ENCODE measurements at places on chromosomes 7 and 10.

DNA sequence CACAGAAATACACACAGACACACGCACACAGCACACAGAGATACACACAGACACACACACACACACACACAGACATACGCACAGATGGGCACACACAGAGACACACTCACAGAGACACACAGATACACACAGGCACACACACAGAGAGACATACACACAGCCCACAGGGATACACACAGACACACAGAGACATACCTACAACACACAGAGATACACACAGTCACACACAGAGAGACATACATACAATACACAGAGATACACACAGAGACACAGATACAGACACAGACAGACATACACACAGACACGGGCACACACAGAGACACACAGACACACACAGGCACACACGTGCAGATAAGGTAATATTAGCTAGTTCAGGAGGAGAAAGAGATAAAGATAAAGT, 76.9 kb downstream of the EGFR start:
- DNase-seq: no peak

- no peak for DNase-seq
Observed at GRCh38 chr7:26616235-26616634, 248.2 kb downstream of the SKAP2 start.

- no peak for DNase-seq
Observed at GRCh38 chr10:52128056-52128683, 185.9 kb upstream of the DKK1 start.

DNA sequence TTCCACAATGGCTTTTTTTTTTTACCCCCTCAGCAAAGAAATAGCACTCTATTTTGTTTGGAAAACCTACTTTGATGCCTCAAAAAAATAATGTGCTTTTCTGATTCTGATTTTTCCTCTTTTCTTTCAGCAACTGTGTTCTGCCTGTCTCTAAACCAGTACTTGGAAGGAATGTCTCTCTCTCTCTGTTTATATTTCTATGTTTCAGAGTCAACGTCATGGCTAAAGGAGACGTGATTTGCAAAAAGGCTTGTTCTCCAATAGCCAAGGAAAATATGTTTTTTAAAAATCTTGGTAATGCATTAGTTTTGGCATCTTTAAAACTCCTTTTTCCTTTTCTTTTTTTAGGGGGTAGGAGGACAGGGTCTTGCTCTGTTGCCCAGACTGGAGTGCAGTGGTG, 56.0 kb upstream of the SDK1 start:
- no peak for DNase-seq

DNA sequence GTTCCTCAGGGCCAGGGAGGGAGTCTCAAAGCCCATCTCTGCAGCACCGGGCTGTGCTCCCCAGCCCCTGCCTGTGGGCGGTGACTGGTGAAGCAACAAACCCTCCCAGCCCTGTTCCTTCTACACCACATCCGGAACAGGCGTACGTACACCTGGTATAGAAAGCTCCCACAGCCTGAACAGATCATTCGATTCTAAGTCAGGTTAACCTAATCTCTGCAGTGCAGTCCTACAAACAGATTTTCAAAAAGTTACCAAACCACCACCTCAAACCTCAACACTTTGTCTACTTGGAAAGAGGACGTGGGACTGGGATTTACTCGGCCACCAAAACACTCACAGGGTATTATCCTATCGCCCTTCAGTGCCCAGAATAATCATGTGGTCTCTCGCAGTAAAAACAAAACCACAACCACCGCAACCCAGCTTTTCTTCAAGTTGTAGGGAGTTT, 238.4 kb downstream of the DIP2C start:
- DNase-seq: no peak

Measured in AG09319 (cell line).